Cardiac atrium fibroblast (primary cell): ENCODE measurements at places on chromosomes 11 and 22. TPM values are rescaled to one million over a fixed set of nuclear protein-coding genes. Genes with fewer than 3 reads are reported as not detected.

TMEM132A gene
- 17.9 and 77.4 TPM in 2 replicates for total RNA-seq

VPS11 gene
- 16.8 and 26.4 TPM in 2 replicates for total RNA-seq

FJX1 gene
- 40.8 and 43.3 TPM in 2 replicates for total RNA-seq

OR51E2 gene
- not detected in 2 replicates for total RNA-seq

OR5P2 gene
- total RNA-seq, result not detected in 2 replicates

MUC6 gene
- not detected in 2 replicates for total RNA-seq

SF3A1 gene
- 16.1 and 25.1 TPM in 2 replicates for total RNA-seq

ACR gene
- not detected in 2 replicates for total RNA-seq

ISX gene
- total RNA-seq, result not detected in 2 replicates

OR51B2 gene
- not detected in 2 replicates for total RNA-seq

ANO1 gene
- total RNA-seq, result not detected in 2 replicates

GGT1 gene
- 0.54 TPM in 1 of 2 replicates, not detected in the other for total RNA-seq

CYP2D6 gene
- 0.18 TPM in 1 of 2 replicates, not detected in the other for total RNA-seq

TRIM34 gene
- total RNA-seq, result 6.0 and 7.8 TPM in 2 replicates

ADORA2A gene
- total RNA-seq, result 5.1 and 6.8 TPM in 2 replicates

TMEM191C gene
- total RNA-seq, result 0.32 and 0.54 TPM in 2 replicates

TLCD5 gene
- total RNA-seq, result 1.1 and 3.9 TPM in 2 replicates

NXPE2 gene
- total RNA-seq, result not detected in 2 replicates

NEFH gene
- 0.81 and 2.3 TPM in 2 replicates for total RNA-seq

SCUBE2 gene
- total RNA-seq, result 9.6 and 13.0 TPM in 2 replicates

ZPR1 gene
- total RNA-seq, result 20.8 and 43.6 TPM in 2 replicates

KRTAP5-8 gene
- not detected in 2 replicates for total RNA-seq
